ENCODE measurements at places on chromosomes 5 and 9.

- no peak for DNase-seq
Observed at GRCh38 chr9:137114613-137115393, at the start of gene DPP7. Gene DPP7, minus strand, starts transcription at chr9:137114733. Its CDS starts 20 bp downstream, at chr9:137114713.

DNA sequence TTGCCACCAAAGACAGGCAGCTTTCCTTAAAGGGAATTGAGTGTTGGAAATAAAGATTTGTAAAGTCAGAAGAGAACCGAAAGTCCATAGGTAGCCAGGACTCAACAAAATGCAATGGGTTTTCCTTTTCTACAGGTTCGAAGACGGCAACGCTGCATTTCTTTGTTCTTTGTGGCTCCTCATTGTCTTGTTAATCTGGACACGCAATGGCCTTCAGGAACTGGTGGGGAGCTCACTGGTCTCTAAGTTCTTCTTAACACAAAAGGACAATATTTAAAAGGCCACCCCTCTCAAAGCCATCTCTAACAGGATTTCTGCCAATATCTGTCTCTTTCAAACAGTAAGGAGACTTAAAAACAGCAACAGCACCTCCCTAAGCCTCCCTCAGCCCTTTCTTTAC is 170.6 kb downstream of the RMI1 start:
- no peak for DNase-seq

GRCh38 chr9:107755246-107755645 is 265.7 kb upstream of the KLF4 start:
- DNase-seq = peak; percentile 67

DNA sequence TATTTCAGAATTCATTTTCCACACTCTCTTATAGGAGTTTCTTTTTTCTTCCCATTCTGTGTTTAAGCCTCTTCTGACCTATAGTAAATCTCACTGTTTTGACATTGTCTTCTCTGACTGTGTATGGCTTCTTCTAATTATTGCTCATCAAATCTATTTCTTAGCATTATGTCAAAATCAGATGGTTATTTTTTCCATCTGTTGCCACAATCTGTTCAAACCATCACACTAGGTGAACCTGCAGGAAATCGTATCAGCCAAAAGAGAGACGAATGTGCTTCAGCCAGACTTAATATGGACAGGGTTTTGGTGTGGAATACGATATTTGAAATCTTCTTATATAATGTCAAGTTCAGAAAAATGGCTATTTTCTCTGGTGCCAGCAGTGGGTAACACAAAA is 15.9 kb upstream of the SEMA4D start:
- no peak for DNase-seq

DNA sequence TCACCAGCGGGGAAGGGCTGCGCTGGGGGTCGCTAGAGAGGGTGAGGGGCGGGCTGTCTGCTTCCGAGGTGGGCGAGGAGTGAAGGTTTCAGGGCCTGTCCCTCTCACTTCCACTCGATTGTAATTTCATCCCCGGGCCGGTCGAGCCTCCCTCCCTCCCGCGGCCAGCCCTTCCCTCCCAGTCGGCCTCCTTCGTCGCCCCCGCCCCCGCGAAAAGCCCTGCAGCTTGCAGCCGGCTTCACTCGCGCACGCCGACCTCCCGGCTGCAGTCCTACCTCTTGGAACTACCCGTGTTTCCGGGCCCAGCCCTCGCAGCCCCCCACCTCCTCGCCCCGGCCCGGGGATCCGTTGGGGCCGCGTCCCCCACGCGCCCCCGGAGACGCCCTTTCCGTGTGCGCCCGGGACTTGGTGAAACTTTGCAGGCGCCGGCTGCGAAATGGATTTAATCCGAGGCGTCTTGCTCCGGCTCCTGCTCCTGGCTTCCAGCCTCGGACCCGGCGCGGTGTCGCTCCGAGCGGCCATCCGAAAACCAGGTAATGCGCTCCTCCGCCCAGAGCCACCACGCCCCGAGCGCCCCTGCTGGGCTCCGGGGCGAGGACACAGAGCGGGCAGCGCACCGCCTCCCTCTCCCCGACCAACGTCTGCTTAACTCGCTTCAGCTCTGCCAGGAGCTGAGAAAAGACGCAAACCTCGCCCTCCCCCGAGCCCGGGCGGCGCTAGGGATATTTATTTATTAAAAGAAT is at the start of gene EGFLAM:
EGFLAM (plus strand) TSS at position 241 of the 743 bp plus-strand sequence; CDS start at position 437, 196 bp downstream.
- DNase-seq = peak; percentile 9

DNA sequence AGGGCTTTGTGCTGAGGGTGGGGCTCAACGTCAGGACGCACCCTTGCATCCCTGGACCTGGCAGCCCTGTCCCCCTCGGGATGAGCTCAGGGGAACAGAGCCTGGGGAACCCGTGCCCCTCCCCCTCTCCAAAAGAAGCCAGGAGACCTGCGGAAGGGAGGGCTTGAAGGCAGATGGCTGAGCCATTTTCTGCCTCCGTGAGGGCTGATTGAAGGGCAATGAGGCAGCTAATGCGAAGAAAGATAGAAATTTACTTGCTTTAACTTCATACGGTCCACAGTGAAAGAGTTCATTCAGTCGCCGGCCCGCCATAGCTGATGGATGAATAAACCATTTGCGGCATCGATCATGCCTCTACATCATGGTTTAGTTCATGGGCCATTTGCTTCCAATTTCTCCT is 28.8 kb downstream of the ASS1 start:
- no peak for DNase-seq

DNA sequence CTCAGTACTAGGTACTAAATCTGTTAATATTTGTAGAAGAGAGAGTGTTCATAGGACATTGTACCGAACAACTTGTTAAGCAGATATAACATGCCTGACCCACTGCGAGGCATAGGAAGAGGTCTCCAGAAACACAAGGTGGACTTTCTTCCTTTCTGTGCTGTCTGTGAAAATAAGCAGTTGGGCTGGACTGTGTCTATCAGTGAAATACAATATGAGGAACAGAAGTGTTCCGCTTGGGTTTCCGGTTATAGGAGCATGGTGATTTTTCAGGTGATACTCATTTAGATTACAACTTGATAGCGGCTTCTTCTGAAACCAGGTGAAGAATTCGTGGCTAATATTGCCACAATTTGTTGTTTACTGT is 60.9 kb upstream of the TLR4 start:
- DNase-seq = no peak

- DNase-seq = no peak
Observed at GRCh38 chr9:122218071-122218934, 10.5 kb downstream of the LHX6 start.

- no peak for DNase-seq
Observed at GRCh38 chr5:180050121-180050940, 21.2 kb downstream of the RNF130 start.

GRCh38 chr5:149358868-149359495 is 1.1 kb downstream of the PCYOX1L start:
- DNase-seq = no peak

DNA sequence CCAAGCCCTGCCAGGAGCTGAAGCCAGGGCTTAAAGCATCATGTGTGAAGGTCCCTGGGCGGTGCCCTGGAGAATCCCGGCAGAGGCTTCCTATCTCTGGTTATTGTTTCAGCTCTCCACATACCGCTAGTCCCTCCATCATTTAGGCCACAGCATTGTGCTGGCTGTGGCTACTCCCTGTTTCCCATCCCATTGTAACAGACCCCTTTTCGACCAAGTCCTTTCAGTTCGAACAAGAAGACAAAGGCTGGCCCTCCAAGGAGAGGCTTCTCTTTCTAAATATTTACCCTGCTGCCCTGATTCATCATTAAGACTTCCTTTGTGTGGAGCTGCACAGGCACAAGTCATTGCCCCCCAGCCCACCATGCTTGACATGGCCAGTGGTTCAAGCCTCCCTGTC is 41.6 kb downstream of the NEUROG1 start:
- DNase-seq = no peak

DNA sequence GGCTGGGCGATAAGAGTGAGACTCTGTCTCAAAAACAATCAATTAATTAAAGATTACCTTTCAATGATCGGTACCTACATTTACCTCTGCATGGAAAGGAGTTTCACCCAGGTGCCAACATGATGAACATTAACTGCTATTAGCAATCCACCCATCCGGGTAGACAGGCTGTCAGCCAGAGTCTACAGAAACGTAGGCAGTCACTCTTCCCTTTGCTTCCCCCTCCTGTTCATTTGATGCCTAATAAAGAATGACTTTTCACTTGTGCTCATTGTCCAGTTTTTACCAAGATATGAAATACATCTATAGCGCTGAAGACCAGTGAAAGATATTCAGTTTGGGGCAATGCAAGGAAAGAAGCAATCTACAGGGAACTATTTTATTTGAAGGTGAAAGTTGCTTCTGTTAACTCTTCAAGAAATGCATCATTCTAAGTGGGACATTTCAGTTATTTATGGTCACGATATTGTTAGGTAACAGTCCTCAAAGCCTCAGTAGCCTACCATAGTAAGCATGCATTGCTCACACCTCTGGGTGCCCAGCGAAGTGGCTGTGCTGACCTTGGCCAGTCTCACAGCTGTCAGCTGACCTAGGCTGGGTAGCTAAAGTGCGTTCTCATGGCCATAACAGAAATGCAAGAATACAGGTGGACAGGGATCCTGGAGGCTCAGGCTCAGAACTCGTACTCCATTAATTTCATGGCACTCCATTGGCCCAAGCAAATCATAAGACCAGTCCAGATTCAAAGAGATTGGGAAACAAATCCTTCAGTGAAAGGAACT is 87.2 kb upstream of the DMRT1 start:
- no peak for DNase-seq

DNA sequence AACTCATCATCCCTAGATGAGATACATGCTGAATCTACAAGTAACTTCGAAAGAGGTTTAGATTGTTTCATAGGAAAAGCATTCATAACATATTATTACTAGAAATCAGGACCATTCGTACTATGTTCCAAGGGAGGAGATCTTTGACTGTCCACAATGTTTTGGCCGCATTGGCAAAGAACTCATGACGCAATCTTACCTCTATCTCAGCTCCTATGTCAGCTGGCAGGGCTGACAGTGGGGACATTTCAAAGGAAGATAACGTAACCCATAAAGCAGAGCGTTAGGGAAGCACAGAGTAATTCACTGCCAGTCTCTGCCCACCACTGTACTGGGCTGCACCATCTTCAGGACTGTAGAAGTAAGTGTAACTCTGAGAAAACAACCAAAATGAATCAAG is 69.7 kb downstream of the EFNA5 start:
- DNase-seq = no peak

- no peak for DNase-seq
Observed at GRCh38 chr5:77210964-77211690, 647 bp downstream of the PDE8B start.

- DNase-seq = no peak
Observed at GRCh38 chr9:120388003-120388855, 191.7 kb downstream of the CDK5RAP2 start.

- no peak for DNase-seq
Observed at GRCh38 chr9:113998525-113999255, 79.4 kb downstream of the AMBP start.

DNA sequence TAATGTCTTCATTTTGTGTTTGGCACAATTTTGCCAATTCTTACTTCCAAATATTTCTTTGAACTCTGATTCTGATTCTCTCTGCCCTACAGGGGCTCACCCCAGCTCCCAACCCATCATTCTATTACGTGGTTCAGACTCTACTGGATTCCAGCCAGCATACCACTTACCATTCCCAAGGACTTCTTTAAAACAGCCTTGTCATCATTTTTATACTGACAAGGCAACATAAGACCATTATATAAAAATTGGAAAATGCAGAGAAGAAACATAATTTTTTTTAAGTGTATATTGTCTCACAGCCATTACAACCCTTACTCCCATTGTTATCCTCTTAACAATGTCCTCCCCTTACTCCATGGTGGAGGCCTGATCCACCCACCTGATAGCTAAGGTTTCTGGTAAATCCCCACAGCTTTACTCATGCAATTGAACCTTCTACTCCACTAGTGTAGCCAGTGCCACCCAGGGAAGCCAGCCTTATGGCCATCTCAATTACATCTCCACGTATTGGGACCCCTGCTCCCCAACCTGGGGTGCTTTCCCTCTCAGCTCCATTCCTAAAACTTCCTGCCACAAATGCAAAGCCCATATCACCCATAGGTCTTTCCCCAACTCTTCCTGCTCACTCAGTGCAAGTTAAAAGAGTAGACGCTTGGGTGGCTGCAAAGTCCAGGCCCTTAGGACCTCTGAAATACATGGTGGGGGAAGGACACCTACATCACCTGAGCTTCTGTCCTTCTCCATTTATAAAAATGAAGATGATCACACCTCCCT is 19.1 kb downstream of the UGT3A2 start:
- no peak for DNase-seq

- DNase-seq = peak; percentile 67
Observed at GRCh38 chr9:12640016-12640587, 53.1 kb upstream of the TYRP1 start.

DNA sequence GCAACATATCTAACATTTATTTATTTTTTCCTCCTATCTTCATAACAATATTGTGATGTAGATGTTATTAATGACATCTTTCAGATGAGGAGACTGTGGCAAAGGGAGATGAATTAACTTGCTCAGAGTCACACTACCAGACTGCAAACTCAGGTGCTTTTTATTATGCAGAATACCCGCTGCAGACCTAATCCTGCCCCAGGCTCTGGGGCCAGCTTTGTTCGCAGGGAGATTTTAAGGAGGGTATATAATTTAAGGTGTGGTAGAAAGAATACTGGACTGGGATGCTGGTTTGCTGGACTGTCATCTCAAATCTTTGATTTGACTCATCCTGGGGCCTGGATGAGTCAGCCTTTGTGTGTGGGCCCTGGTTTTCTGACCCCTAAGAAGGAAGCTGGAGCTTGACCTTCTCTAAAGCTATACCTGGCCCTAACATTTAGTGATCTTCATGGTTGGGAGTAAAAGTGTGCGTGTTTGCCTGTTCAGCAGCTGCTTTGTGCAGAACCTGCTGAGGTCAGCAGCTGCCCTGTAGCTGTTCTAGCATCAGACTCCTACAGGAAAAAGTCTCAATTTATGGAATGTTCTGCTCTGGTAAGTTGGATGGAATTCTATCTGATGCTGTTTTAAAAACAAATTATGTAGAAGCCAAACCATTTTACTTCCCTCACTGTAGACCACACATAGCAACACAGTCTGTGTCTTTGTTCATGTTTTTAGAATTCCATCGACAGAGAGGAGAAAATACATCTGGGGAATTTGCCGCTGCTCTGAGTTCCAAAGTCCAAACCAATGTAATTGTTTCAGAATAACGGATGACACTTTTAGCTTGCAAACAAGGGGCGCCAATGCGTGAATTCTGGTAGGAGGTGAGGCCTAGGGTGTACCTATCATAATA is 4.5 kb downstream of the SLC36A1 start:
- DNase-seq = peak; percentile 61

- DNase-seq = no peak
Observed at GRCh38 chr9:99808454-99808853, 13.2 kb upstream of the NR4A3 start.

DNA sequence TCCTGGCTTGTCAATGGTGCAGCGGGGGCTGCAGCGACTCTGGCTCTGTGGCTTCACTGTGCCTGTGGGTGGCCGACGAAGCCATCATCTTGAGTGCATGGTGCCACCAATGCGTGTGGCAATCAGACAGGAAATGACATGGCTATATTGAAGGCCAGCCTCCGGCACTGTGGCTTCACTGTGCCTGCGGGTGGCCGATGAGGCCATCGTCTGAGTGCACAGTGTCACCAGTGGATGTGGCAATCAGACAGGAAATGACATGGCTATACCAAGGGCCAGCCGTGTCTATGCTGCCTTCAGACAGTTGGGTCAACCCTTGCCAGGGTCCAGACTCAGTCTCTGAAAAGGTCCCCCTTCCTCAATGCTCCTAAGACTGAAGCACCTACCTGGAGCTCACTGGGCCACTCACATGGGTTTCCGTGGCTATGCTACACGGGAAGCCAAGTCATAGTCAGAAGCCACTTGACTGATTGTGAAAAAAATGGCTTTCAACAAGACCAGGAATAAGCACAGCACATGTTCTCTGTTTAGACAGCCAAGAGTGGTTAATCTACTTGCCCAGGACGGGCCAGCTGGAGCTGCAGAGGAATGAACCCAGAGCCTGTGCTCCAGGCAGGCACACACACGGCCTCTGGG is 67.5 kb upstream of the S1PR3 start:
- DNase-seq = no peak
